ENCODE measurements at places on chromosomes 5 and 9. TPM values are rescaled to one million over a fixed set of nuclear protein-coding genes. Genes with fewer than 3 reads are reported as not detected.

GRM6 gene
- total RNA-seq: not detected

TSSK1B gene
- not detected for total RNA-seq

TEX48 gene
- total RNA-seq: not detected

GRAMD2B gene
- total RNA-seq: 41.4 TPM

PTGER4 gene
- total RNA-seq: 8.8 TPM

CDH12 gene
- 3.4 TPM for total RNA-seq

IGFBPL1 gene
- total RNA-seq: 0.42 TPM

CCDC69 gene
- 56.4 TPM for total RNA-seq

- no peak for DNase-seq
Observed at GRCh38 chr9:136690104-136690805, 3.0 kb upstream of the AGPAT2 start.

DNA sequence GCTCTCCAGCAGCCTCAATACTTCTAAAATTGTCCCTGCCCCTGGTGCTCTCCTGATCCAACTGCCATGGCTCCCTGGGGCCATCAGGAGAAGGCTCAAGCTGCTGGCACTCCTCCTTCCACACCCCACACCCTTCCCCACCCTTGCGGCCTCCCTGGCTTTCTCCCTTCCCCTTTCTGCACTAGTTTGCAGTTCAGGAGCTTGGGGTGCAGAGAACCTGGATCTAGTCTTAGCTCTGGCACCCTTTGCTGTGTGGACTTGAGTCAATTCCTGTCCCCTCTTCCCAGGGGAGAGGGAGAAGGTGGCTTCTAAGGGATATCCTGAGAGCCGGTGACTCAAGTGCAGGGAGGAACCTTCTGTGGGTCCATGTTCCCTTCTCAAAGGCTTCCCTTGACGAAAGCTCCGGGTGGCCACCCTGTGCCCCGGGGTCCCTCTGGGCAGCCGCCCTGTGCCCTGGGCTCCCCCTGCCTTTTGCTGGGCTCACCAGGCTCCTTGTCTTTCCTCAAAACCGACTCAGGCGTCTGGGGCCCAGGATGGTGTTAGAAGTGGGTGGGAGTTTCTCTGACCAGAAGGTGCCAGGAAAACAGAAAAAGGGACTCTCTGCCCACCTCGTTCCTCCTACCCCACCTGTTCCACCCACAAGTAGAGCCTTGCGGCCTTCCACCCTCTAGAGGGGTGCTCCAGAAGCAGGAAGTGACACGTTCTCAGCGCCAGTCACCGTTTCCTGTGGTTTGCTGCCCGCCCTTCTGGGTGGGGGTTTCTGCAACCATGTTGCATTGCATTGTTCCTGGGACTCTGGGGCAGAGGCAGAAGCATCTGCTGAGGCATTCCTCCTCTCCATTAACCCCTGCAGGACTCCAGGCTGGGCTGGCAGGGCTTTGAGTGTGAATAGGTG lies 15.0 kb downstream of the GLIPR2 start:
- no peak for DNase-seq

GRCh38 chr5:103036601-103037000 lies 83.3 kb downstream of the GIN1 start:
- no peak for DNase-seq

- no peak for DNase-seq
Observed at GRCh38 chr5:98583586-98583985, 189.9 kb upstream of the RGMB start.

GRCh38 chr5:20323323-20323722 lies 335.3 kb upstream of the CDH18 start:
- DNase-seq: no peak

DNA sequence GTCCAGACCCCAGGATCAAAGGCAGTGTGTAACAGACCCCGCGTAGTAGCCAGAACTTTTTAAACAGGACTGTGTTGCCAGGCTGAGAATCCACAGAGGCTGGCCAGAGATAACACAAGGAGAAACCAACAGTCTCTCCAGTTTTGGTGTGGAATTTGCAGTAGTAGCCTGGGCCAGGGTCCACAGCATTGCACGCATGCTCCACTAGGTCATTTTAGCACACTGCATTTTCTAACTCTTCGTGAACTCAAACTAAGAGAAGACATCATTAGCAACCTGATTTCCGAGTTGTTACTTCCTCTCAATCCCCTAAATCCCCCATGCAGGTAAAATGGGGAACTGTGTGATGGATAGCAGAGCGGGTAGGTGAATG lies 119.6 kb downstream of the BOD1 start:
- no peak for DNase-seq

GRCh38 chr5:54884195-54884536 lies 101.2 kb downstream of the ESM1 start:
- DNase-seq: peak; percentile 10

- no peak for DNase-seq
Observed at GRCh38 chr9:10700291-10700690, 87.5 kb upstream of the PTPRD start.

- no peak for DNase-seq
Observed at GRCh38 chr9:82681809-82682208, 381.1 kb downstream of the RASEF start.

- peak; percentile 38 for DNase-seq
Observed at GRCh38 chr5:115940080-115940810, 22.0 kb upstream of the LVRN start.
